ENCODE measurements at places on chromosomes 2 and 18.

- no peak for DNase-seq
Observed at GRCh38 chr2:1658394-1659151, 85.7 kb downstream of the PXDN start.

DNA sequence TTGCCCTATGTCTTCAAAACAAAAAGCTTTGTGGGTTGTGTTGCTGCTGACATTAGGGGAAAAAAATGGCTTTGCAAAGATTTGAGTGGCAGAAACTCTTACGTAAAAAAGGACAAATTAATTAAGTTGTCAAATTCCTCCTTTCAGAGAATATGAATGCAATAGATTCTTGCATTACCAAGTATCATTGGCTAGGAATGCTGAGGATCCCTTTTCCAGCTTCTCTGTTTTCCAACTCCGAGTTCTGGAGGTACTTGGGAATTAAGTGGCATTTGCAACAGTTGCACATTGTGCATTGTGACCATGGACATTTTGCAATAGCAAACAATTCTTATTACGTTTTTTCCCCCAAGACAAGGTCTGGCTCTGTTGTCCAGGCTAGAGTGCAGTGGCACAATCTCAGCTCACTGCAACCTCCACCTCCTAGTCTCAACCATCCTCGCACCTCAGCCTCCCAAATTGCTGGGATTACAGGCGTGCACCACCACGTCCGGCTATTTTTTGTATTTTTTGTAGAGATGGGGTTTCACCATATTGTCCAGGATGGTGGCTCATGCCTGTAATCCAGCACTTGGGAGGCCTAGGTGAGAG is 29.9 kb upstream of the PPP1CB start:
- no peak for DNase-seq

- no peak for DNase-seq
Observed at GRCh38 chr2:141329964-141330363, 800.9 kb downstream of the LRP1B start.

DNA sequence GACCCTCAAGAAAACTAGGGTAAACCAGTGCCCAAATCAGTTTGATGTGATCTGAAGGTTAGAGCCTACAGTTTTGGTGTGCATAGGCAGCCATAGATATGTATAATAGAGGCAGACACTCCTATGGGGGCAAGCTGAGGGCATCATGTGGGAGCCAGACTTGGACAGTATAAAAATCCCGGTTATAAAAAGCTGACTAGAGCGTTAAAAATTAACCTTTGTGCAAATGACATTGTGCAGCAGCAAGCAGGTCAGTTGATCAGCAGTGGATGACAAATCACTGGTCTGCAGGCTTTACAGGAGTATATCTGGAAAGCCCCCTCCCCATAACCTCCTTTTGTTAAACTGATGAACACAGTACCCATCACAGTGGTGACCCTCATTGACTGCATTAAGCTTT is 107.8 kb downstream of the CTNNA2 start:
- DNase-seq: no peak

DNA sequence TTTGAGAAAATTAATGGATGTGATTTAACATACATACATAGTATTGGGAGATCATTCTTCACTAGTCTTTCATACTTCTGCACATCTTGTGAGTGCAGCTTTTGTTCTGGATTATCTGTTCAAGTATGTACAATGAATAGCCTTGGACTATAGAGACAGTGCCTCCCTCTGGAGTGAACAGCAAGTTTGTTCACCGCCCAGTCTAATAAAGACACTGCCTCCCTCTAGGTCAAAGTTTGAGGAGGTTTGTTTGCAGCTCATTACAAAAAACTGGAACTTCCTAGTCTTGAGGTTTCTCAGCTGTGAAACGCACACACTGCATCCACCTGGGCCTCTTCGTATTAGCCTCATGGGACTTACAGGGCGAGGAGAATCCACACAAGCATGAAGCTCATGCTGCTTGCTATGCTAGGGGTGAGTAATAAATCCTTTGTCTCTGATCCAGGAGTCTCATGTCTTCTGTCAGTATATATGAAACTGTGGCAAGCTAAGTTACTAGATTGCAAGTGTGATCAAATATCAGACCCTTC is 26.0 kb upstream of the LAPTM4A start:
- DNase-seq: no peak

GRCh38 chr18:62812242-62812641 is 96.9 kb downstream of the PHLPP1 start:
- no peak for DNase-seq

- no peak for DNase-seq
Observed at GRCh38 chr2:227461811-227462461, 10.0 kb upstream of the AGFG1 start.

DNA sequence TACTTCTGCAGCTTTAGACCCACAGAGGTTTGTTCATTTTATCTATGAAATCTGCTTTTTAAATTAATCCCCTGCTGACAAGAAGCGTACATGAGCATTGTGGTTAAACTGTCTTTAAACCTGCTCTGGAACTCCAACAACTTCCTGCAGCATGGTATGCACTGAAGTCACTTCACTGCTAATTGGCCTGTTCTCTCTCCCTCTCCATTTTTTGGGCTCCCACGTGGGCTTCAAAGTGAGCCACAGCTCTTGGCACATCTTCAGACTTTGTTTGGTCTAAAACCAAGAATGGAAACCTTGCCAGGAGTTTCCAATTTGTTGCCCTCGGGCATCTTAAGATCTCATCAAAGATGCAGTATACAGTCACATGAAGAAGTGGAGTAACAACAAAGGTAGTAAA is 311.4 kb downstream of the LRRTM1 start:
- peak; percentile 45 for DNase-seq

GRCh38 chr2:133344849-133345248 is 223.4 kb downstream of the NCKAP5 start:
- no peak for DNase-seq

GRCh38 chr2:230643576-230644291 is 68.9 kb upstream of the CAB39 start:
- DNase-seq: no peak

- no peak for DNase-seq
Observed at GRCh38 chr2:239853121-239853520, 172.0 kb downstream of the NDUFA10 start.

GRCh38 chr2:124482551-124482950 is 457.5 kb downstream of the CNTNAP5 start:
- no peak for DNase-seq

- DNase-seq: no peak
Observed at GRCh38 chr2:240129311-240129710, 6.8 kb downstream of the COPS9 start.

GRCh38 chr2:19059076-19059475 is 299.3 kb downstream of the OSR1 start:
- DNase-seq: no peak

- DNase-seq: no peak
Observed at GRCh38 chr2:41160439-41160838, 708.5 kb upstream of the SLC8A1 start.

DNA sequence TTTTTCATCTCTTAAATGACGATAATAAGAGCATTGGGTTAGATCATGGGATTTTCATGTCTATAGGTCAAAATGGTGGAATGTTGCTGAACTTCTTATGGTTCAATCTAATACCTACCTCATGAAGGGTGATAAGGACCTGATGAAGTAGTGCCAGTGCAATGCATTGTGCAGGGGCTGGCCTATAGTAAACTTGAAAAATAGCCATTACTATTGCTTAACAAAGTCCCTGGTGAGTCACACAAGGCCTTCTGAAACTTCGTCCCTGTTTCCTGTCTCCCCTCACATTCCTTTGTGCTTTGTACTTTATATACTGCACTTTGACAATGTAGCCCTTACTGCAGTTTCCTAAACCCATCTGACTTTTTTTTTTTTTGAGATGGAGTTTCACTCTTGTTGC is 515.9 kb downstream of the SLC4A3 start:
- DNase-seq: peak; percentile 31

DNA sequence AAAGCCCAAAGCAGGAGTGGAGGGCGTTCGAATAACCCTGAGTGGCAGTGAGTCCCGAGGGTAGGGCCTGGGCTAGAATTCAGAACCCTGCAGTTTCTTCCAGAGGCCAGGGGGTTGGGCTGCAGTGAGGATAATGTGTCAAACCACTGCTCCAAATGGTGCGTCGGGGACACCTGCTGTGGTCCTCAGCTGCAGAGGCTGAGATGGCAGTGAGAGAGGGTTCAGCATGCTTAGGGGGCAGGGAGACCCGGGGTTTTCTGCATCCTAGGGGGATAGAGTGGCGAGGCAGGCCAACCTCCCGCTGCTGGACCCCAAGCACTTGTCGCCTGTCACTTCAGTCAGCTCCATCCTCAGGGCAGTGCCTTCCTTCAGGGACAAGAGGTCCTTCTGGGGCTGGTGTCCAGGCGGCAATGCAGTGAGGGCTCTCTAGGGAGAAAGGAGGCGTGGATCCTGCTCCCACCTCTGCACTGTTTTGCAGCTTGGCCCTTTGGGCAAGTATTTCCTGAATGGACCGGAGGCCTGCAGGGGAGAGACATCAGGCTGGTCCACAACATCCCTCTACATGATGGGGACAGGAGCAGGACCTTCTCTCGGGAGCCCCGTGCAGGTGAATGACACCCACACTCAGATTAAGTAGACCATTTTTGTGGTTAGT is 8.4 kb upstream of the NTSR2 start:
- DNase-seq: no peak

GRCh38 chr2:224984637-224985036 is 57.6 kb downstream of the DOCK10 start:
- DNase-seq: no peak

DNA sequence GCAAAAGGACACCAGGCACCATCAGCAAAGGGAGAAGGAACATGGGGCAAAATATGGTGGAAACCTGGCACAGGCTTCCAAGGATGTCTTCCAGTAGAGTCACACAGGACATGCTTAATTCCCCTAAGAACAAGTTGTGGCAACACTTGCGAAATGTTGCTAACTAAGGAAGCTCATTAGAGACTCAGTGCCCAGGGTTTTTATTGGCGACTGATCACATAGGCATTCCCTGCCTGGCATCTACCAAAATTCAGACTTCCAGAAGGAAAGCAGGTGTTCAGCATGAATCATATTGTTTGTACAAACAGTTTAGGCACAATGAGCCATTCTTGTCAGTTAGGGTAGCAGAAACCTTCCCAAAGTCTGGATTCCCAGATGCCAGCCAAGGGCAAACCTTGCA is 25.7 kb downstream of the SLC4A1AP start:
- DNase-seq: peak; percentile 53

- no peak for DNase-seq
Observed at GRCh38 chr2:96882230-96882629, 12.3 kb upstream of the SEMA4C start.

- no peak for DNase-seq
Observed at GRCh38 chr2:239143858-239144712, 256.7 kb downstream of the HDAC4 start.

DNA sequence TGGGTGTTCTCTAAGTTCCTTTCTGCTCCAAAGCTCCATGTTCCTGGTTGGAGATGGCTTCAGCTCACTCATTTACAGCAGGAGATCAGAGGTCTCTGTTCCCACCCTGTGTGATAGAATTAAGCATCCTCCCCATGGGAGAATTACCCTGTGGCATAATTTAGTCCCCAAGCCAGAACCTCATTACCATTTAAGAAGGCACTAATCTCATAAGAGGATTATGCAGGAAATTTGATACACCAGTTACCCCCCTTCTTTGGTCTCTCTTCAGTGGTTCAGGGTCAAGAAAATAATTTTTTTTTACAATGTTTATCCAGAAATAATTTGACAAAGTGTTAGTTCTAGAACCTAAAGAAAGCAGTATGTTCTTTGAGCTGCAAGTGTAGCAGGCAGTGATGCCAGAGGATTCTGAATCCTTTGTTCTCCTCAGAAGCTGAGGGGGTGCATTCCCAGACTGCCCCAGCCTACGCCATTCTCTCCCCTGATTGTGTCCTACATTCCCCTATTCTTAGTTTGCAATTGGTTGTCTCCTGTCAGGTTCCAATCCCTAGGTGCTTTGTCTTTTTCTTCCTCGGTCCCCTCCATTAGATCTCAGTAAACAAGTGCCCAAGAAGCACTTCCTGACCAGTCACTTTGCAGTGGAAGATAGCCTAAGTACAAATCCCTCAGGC is 163.6 kb downstream of the PRKCE start:
- DNase-seq: no peak

DNA sequence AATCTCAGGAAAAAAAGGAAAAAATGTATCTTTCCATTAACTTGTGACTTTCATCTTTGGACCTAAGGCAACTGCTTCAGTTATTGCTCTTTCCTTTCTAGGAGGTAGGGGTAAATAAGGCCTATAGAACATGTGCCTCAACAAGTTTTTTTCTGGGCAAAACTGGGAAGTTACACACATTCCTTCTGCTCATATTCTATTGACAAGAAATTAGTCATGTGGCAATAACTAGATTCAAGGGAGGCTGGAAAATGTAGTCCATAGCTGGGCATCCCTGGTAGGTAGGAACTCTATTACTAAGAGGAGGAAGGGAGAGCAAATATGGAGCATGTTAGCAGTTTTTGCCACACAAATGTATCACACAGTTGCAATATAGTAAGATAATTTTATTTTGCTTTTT is 37.7 kb upstream of the NEMP2 start:
- no peak for DNase-seq
